ENCODE measurements at places on chromosomes 6 and 20. TPM values are rescaled to one million over a fixed set of nuclear protein-coding genes. Genes with fewer than 3 reads are reported as not detected.

DNA sequence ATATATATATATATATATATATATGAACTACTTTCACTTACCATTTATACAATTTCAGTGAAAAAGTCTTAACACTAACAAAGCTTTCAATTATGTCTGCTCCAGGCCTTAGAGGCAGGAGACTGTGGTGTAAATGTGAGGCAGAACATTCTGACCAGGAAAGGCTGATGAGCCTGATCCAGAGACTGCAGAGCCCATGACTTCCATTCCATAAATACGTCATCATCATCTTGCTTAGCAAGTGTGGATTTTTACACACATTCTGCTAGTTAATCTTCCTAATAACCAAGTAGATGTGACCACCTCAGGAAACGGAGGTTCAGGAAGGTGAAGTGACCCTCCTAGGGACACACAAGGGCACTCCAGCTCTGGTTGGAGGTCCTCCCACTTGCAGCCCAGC lies 14.9 kb downstream of the TRERF1 start:
- peak; percentile 51 for DNase-seq

DNA sequence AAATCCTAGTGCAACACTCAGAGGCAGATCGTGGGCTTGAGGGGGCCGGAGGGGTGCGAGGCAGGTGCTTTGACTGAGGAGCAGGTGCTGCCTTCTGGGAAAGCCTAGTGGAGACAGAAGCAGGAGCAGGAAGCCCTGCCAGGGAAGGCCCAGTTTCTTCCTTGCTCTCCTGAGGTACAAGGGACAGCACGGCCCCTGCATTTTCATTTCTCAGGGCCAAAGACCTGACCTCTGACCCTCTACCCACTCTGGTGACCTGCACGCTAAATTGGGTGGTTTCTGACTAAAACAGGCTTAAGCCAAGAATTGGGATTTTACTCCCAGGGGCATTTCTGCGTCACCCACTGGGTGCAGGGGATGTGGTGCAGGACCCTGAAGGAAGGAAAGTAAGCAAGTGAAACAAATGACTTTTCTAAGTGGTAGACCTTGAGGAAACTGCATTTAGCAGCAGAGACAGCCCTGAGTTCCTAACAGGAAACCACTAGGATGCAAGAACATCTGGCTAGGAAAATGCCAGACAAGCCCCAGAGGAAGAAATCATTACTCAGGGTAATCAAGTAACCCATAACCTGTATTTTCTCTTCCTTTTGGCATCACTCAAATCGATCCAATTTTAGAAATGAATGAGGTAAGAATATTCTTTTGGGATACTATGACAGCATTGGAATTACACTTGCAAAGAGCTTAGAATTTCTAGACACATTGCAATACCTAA lies 141.7 kb downstream of the CD164 start:
- DNase-seq, result no peak

SRC gene
- total RNA-seq, result 6.7 TPM

DNA sequence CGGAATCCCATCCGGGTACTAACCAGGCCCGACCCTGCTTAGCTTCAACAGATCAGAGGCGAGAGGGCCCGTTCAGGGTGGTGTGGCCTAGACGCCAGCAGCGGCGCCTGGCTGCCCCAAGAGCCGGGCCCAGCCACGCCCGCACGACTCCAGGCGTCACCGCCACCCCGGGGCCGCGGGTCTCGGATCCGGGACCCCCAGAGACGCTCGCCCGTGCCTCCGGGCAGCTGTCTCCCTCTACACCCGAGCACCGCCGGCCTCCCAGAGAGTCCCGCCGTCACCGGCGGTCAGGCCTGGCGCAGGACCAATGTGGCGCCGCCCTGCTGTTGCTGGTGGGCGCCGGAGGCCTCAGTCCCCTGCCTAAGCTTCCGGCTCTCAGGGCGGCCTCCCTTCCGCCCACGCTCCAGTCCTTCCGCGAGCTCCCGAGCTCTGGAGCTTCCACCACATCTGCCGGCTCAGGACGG lies 441.2 kb upstream of the DEFB115 start:
- no peak for DNase-seq

- no peak for DNase-seq
Observed at GRCh38 chr6:125354649-125355048, 52.9 kb upstream of the HDDC2 start.

- peak; percentile 71 for DNase-seq
Observed at GRCh38 chr20:19661717-19662636, 96.1 kb upstream of the RIN2 start.

GRCh38 chr6:15473741-15474161 lies 189.1 kb downstream of the DTNBP1 start:
- DNase-seq, result peak; percentile 88

GRCh38 chr6:56040223-56040622 lies 164.8 kb upstream of the BMP5 start:
- peak; percentile 77 for DNase-seq

DNA sequence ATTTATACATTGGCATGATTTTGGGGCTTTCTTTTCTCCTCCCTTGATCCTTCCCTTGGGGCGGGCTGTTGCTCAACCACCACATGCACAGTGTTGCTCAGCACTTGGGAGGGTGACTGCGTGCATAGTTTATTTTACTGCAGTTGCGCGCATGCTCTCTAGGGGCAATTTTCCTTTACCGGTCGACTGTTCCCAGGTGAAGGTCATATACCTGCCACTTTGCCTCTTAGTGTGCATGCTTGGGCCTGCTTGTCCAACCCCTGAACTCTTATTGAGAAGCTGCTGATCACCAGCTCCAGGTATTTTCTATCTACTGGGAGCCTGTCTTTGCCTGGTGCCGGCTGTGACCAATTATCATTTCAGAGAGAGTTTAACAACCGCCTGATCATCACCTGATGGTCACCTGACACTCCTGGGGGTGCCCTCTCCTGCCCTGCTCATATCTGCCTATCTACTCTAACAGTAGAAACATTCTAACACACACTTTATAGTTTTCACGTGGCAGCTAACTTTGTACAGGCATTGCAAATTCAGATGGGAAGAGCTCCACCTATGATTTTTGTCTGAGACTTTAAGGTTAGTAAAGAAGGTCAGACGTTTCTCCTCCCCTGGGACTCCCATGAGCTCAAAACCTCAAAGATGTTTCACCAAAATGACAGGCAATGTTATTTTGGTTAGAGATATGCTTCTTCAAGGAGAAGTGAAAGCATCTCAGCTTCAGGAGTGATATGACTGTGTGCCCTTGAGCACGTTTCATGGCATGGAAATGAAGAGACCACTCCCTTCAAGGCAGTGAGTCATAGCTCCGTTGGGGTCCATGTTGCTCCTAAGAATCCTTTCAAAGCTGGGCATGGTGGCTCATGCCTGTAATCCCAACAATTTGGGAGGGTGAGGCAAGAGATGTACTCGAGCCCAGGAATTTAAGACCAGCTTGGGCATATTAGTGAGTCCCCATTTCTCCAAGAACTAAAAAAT lies 227.5 kb upstream of the MYLIP start:
- no peak for DNase-seq

DNA sequence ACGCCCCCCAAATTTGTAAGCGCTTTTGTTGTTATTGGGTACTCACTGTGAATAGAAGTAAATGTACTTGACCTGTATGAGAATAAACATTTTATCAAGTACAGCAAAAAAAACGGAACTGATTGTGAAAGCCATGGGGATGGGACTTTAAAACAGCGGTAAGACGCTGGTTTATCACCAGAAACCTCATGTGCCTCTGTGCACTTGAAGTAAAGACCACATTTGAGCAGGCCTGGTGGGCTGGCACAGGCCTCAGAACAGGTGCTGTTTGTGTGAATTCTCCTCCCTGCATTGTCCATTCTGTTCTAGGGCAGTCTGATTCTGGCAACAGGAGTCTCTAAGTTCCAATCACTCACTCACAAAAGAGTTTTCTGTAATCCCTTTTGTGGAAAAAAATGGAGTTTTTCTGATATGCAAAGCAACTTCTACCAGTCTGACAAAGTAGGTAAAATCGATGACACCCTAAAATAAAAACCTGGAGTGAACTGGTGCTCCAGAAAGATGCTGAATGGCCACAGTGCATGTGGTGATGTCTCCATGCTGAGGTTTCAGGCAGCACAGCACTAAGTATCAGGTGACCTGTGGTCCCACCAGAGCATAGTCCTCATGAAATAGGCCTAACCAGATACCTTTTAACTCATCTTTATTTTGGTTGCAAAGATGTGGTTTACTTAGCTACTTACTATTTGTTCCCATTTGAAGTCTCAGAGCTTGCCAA lies 53.9 kb downstream of the STX7 start:
- DNase-seq, result no peak

PCK1 gene
- total RNA-seq, result not detected

DNA sequence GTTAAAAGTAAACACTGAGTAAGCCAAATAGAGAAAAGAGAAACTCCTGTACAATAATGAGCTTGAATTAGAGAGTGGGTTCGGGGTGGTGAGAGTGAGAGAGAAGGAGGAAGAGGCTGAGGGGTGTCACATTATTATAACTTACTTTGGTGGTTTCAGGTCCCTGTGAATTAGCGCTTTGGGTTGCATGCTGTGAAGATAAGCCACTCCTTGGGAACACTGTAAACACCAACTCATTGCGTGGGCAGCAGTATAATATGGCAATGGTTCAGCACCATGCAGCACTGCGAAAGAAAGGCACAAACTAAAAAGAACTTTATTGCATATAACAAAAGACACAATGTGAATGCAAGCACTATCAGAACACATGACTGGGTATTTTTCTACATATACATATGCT lies 26.9 kb downstream of the MAP3K7 start:
- no peak for DNase-seq

TPX2 gene
- 72.2 TPM for total RNA-seq

DNA sequence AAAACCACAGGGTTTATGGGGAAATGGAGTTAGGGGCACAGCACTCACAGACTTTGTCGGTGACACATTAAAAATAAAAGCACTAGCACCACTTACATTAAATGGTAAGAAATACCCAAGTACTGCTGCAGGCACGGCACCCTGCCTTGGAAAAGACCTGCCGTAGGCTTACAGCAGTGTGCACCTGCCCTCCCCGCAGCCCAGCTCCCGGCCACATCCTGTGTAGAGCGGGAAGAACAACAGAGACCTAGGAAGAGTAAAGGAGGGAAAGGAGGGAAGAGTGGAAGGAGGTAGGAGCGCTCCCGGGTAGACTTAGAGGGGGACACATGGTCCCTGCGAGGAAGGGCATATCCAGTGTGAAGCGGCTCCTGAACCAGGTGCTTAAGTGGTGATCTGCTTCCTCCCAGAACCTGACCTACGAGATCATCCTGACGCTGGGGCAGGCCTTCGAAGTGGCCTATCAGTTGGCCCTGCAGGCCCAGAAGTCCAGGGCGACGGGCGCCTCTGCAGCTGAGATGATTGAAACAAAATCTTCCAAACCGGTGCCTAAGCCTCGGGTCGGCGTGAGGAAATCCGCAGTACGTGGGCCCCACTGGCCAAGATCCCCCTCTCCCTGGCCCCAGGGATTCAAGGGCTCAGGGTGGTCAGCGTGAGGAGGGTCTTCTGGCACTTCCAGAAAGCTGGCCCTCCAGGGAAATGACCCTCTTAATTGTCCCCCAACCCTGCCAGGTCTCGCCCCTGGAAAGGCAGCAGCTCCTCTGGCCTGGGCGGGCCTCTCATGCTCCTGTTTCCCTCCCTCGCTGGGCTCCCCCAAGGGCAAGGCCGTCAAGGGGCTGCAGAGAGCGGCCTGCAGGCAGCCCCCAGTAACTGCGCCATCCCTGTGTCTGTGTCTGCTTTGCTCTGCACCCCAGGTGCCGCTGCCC lies 55.5 kb downstream of the TCP11 start:
- no peak for DNase-seq

FOXC1 gene
- total RNA-seq, result 1.3 TPM

DNA sequence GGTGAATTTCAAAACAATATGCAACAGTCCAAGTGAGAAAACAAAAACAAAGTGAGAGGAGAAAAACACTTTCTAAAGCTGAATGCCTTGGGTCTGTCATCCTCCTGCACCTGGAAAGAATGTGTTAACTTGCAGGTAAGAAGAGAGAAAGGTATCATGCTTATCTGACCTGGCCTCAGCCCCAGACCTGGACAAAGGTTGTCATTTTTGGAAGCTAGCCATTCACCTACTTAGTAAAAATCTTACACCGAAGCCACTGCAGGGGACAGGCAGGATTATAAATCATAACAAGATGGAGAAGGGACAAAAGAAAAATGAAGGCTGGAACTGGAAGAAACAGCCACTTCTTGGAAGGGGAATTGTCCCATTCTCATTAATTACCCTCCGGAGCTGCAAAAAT lies 69.4 kb downstream of the GFOD1 start:
- no peak for DNase-seq

STX11 gene
- total RNA-seq, result 0.54 TPM
